ENCODE measurements at places on chromosomes 3 and 15.
A peak's percentile ranks its signal among the peaks of the same experiment; 100 is the strongest.

- no peak for DNase-seq
These were observed 1.6 kb downstream of the GRIP2 start for GRCh38 chr3:14538451-14539088.

- no peak for DNase-seq
These were observed 119.8 kb downstream of the RYR3 start for GRCh38 chr15:33430577-33430976.

DNA sequence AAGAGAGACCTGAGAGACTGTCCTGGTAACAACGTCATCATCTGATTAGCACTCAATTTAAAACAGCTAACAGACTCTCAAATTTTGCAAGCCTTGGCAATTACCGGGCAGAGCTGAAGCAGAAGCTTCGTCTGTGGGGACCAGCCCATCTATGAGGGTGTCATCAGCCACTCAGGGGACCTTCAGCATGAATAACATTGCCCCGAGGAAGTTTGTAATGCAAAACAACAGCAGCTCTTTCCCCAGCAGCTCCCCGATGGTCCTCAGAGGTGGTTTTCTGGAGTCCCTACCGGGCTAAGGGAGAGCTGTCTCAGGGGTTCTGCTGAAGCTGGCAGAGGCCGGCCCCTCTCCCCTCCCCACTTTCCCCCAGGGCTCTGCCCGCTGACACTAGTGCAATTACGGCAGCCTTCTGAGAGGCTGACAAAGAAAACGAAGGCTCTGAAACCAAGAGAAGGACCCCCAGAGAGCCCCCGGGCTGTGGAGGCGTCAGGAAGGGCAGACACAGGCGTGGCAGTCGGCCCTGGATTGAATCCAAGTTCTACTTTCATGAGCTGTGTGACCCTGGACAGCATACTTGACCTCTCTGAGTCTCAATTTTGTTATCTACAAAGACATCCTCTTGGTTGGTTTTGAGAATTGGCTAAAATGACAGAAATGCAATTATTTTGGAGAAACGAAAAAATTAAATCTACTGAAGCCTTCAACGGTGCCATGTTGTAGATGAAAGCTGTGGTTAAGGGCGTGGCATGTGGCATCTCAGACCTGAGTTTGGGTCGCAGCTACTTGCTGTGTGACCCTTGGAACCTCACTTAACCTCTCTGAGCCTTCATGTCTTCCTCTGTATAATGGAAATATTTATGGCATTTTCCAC, 102.1 kb upstream of the TLE3 start:
- DNase-seq, result no peak

DNA sequence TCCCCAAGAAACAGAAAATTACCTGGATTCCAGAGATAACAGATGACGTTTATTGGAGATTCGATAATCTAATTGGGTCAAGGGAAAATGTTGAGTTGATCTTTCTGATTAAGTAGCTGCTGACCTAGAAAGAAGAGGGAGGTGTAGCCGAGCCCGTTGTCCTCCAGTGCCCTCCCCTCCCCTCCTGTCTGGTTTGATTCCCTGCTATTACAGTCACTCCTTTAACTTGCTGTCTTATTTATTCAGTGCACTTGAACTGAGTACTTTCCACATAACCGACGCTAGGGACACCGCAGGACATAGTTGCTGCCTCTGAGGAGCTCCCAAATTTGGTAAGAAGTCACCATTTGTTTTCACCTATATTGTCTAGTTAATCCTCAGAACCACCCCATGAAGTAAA, 103.7 kb downstream of the AQP9 start:
- DNase-seq, result no peak

DNA sequence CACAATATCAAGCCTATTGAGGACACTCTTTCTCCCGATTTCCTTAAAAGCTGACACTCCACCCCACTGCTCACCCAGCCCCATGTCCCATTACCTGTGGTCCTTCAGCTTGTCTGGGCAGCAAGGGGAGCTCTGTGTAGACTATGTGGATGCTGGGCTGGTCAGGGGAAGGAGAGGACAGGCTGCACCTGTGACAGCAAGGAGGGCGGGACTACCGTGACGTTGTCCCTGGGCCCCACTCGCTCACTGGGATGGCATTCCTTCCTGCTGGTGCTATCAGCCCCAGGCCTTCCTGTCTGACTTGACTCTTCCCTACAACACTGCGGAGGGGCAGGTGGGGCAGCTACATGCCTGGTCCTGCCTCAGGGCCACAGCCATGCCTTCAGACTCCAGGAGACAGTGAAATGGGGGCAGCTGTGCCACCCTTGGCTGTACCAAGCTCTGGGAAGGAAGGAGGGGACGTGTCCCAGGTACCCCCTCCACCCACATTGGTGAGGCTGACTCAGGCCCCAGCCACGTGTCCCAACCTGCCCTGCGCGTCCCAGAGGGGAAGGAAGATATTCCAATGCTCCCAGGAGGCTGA, at the start of gene TMEM40:
TMEM40 (minus strand) TSS at position 163 of the 583 bp plus-strand sequence. CDS start 9,427 bp downstream, outside the sequence.
- peak; percentile 12 for DNase-seq

GRCh38 chr3:94117729-94118128, 54.9 kb downstream of the NSUN3 start:
- DNase-seq, result no peak

DNA sequence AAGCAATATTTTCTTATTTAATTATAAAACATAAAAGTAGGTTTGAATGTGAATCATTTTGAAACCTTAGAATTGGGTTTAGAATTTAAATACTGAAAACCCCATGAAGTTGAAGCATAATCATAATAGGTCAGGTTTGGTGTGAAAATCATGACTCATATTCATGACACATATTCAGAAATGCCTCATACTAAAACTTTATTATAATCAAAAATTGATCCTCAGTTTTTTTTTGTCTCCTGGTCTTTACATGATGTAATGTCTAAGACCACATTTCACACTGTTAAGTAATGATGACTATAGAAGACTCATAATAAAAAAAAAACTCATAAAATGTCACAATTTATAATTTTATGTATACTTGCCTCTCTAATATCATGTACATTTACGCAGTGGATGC, 190.4 kb downstream of the FOXP1 start:
- DNase-seq, result no peak

GRCh38 chr3:12553921-12554391, 2.9 kb upstream of the MKRN2 start:
- DNase-seq, result peak; percentile 83

DNA sequence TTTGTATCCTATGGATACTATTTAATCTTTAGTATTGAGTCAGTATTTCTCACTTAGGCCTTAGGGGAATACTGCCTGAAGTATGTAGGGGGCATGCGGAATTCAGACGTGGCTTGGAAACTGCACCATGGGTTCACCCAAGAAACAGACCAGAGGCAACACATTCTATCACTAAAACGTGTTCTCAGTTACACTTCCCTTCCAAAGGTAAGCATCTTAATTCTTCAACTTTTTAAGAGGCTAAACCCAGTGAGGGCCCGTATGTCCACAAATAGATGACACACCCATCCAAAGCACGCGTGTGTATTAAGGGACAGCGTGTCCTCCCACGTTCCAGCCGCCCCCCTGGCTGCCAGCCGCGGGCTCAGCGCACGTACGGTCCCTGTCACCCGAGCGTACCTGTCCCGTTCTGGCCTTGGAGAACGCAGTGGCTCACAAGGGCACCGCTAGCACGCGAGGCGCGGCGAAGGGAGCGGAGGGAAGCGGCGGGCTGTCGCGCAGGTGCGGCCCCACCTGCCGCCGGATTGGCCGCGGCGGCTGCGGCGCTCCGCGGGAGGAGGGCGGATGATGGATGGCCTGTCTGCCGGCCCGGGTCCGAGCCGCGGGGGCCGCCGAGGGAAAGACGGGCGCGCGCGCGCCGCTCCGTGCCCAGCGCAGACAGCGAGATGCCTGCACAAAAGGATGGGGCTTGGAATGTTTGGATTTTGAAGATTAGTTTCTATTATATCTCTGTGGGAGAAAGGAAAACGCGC, 1003.9 kb upstream of the NR2F2 start:
- DNase-seq, result peak; percentile 87

DNA sequence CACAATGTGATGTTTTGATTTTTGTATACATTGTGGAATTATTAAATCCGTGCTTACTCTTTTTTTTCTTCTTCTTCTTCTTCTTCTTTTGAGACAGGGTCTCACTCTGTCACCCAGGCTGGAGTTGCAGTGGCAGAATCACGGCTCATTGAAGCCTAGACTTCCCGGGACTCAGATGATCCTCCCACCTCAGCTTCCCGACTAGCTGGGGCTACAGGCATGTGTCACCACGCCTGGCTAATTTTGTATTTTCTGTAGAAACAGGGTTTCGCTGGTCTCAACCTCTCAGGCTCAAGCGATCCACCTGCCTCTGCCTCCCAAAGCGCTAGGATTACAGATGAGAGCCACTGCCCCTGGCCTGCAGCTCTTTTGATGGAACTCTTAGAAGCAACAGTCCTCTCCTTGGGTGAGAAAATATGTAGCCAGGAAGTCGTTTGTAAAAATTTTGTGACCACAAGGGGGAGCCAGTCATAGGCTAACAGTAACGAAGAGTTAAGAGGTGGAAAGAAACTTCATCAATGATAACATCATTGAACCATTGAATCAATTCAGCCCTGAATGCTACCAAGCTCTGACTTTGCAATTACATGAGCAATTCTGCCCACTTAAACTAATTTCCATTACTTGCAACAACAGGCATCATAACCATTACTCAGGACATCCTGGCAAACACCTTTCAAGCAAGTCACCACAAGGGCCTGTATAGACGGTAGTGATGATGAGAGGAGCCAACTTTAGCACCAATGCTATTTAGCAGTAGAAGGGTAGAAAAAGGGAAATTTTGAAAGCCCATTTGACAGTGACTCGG, 16.7 kb upstream of the CMTM7 start:
- DNase-seq, result peak; percentile 60

- no peak for DNase-seq
These were observed 91.4 kb upstream of the POU1F1 start for GRCh38 chr3:87367736-87368135.

DNA sequence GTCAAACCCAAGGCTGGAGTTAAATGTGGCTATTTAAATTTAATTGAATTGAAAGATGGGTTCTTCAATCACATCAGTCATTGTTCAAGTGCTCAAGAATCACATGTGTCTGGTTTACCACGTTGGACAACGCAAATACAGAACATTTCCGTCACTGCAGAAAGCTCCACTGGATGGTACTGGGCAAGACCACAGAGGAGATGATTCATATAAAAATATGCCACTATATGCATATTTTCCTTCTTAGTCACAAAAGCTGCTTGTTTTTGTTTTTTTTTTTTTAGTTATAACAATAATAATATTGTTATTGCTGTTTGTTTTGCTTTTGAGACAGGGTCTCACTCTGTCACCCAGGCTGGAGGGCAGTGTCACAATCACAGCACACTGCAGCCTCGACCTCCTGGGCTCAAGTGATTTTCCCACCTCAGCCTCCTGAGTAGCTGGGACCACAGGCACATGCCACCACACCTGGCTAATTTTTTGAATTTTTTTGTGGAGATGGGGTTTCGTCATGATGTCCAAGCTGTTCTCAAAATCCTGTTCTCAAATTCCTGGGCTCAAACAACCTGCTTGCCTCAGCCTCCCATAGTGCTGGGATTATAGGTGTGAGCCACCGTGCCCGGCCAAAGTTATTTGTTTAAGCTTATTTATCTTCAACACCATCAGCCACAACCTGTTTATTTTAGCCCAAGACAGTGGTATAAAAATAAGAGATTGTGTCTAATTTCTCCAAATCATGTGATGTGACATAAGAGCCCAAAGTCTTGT, 19.4 kb downstream of the RTP3 start:
- DNase-seq, result no peak

- no peak for DNase-seq
These were observed 83.6 kb downstream of the RAP2B start for GRCh38 chr3:153245661-153246060.

DNA sequence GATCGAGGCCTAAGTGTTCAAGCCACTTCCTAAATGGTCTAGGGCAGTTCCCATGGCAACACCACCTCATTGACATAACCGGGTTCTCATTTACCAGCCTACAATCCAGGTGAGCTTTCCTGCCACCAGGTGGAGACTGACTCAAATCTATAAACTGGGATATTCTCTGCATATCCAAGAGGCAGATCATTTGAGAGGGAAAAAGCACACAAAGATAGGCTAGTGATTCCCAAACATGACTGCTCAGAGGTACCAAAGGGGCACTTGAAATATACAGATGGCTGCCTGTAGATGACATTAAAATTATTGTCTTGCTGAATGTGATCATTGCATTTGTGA, 141.3 kb upstream of the PROK2 start:
- peak; percentile 14 for DNase-seq

- DNase-seq, result no peak
These were observed 15.2 kb downstream of the PHLDB2 start for GRCh38 chr3:111874177-111874820.

DNA sequence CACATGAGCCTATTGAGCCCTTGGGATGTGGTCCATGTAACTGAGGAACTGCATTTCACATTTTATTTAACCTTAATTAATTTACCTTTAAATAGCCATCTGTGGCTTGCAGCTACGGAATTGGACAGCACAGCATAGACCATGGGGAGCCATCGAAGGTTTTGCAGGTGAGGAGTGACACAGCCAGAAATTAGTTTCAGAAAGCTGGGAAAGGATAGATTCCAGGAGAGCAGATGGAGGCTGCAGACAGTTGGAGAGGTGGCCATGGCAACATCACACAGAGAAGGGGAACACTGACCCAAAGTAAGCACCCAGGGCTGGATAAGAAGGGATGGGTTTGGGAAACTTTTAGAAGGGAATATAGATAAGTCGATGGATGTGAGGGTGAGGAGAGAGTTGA, 100.1 kb upstream of the SLC6A11 start:
- no peak for DNase-seq

DNA sequence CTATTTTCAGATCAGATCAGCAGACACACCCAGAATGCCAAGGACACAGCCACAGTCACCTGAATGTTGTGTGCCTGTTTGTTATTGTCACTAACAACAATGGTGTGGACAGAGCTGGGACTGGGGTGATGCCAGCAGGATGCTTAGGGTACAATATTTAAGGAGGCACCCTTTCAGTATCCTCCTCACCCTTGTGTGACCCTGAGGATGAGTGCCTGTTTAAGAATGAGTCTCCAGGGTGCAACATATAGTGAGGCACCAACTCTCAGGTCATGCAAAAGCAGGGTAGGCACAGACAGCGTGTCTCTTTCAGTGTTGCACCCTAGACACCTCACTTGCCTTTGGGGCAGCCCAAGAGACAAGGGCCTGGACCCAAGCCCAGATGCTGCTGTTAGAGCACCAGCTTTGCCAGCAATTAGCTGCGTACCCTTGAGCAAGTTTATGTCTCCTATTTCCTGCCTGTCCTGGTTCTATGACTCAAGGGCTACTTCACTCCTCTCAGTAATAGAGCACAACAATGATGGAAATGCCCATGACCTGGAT, 122.6 kb downstream of the AQP9 start:
- no peak for DNase-seq

GRCh38 chr3:99929745-99930139, 112.1 kb downstream of the CMSS1 start:
- no peak for DNase-seq

DNA sequence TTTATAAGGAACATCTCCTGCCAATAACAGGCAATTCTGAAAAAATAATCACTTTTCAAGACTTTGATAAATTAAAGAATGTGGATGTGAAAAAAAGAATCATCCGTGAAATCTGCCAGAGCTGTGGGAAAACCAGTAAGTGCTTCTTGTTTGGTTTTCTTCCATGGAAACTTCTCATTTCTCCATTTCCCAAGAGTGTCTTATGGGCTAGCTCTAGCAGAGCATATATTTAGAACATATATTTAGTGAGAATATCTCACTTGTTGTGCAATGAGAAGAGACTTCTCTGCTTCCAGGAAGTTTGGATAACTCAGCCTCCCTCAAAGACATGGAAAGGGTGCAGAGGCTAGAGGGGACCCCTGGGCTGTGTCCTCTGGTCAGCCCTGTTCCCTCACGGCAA, 49.9 kb downstream of the COL6A5 start:
- no peak for DNase-seq
